ENCODE measurements at places on chromosomes 12 and 14. TPM values are rescaled to one million over a fixed set of nuclear protein-coding genes. Genes with fewer than 3 reads are reported as not detected.

Gene SDR9C7
- total RNA-seq = not detected

Gene ERP27
- total RNA-seq = 1.5 TPM

DNA sequence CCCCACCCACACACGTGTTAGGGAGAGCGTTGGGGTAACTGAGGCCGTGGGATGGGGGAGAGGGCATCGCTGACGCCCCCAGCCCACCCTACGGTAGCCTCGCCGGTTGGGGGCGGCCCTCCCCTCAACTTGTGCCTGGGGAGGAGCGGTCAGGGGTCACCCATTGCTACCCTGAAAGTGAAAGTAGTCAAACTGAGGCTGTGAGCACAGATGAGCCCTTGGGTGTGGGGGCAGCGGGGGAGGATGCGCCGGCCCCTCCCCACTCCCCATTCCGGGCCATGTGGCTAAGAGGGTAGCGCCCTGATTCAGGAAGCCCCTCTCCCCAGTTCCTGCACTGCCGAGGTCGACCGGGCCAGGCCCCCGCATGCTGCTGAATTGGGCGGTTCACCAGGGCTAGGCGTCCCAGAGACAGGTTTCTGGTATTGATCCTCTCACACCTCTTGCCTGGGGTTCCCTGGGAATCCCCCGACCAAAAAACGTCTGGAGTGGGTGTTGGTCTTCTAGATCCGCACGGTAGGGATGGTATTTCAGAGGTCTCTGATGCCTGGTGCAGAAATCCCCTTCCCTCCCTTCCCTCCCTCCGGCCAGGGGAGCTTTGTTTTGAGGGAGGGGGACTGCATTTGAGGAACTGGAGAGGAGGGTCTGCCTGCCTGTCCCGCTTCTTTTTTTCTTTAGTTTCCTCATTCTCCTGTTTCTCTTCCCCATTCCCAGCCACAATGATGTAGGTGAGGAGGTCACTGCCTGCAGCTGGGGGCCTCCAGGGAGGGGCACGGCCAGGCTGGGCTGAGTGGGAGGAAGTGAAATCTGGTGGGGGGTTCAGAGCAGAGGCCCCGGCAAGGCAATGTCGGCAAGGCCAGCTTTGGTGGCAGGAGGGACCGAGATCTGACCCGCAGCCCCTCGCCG, 1.0 kb downstream of the SH2B3 start:
- H3K4me3 ChIP-seq = peak overlapping the region; percentile 99
- no peaks in the 10 kb centered on the region for H3K27me3 ChIP-seq
- peak overlapping the region; percentile 96 for H3K27ac ChIP-seq
- H3K36me3 ChIP-seq = peaks cover 18% of the 10 kb centered on the region

DNA sequence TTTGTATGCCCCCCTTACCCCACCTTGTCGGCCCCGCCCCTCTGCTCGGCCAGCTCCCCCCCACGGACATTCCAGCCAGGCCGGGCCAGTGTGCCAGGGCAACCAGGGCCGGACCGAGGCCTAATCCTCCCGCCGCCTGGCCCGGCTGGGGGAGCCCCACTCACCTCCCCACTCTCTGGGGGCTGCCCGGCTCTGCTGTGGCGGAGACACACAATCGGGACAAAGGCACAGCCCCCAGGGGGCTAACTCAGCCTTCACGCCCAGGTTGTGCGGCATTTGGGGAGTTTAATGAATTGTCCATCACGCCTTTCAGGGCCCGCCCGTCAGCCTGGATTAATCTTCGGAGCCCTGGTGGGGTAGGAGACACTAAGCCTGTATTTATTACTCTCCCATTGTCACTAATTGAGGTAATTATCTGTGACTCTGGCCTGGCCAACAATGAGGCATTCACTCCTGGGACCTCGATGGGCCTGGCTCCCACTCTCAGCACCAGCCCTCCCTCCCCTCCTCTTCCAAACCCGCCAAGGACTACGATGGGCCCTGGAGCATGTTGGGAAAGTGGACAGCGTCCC, 8.7 kb downstream of the WNT1 start:
- DNase-seq = no peak
- no peaks in the 10 kb centered on the region for H3K36me3 ChIP-seq
- H3K27ac ChIP-seq = no peak overlapping the region
- H3K4me1 ChIP-seq = peaks cover 15% of the 10 kb centered on the region

DNA sequence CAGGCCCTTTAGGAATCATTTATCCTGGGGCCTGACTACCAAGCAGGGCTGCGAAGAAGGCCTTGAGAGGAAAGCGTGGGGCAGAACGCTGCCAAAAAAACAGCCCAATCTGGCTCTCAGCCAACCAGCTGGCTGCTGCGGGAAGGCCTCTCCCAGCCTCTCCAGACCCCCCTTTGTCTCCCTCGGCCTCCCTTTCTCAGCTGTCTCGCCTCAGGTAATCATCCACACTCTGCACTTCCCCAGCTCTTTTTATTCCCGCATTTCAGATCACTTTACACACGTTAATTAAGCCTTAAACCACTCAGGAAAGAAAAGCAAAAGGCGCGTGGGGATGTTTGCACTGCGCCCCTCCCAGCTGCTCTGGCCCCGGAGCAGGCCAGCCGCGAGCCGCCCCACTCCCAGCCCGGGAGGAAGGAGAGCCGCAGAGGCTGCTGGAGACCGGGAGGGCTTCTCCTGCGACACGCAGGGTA, 208.2 kb upstream of the FOXN3 start:
- no peak for DNase-seq
- peak overlapping the region; percentile 26 for H3K27ac ChIP-seq
- no peaks in the 10 kb centered on the region for H3K27me3 ChIP-seq
- H3K36me3 ChIP-seq = peaks cover 6% of the 10 kb centered on the region
- no peak overlapping the region for H3K4me3 ChIP-seq
- peaks cover 58% of the 10 kb centered on the region for H3K4me1 ChIP-seq

DNA sequence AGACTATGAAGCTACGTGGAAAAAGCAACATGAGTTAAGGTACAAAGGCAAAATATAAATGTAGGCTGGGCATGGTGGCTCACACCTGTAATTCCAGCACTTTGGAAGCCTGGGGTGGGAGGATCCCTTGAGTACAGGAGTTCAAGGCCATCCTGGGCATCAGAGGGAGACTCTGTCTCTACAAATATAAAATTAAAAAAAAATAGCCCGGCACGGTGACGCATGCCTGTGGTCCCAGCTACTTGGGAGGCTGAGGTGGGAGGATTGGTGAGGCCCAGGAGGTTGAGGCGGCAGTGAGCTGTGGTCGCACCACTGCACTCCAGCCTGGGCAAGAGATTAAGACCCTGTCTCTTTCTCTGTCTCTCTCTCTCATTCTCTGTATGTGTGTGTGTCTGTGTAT, 4.0 kb upstream of the VPS37B start:
- peaks cover 15% of the 10 kb centered on the region for H3K27me3 ChIP-seq
- peaks cover 66% of the 10 kb centered on the region for H3K4me1 ChIP-seq
- no peak overlapping the region for H3K4me3 ChIP-seq
- H3K27ac ChIP-seq = no peak overlapping the region
- DNase-seq = no peak
- H3K36me3 ChIP-seq = peaks cover 7% of the 10 kb centered on the region

DNA sequence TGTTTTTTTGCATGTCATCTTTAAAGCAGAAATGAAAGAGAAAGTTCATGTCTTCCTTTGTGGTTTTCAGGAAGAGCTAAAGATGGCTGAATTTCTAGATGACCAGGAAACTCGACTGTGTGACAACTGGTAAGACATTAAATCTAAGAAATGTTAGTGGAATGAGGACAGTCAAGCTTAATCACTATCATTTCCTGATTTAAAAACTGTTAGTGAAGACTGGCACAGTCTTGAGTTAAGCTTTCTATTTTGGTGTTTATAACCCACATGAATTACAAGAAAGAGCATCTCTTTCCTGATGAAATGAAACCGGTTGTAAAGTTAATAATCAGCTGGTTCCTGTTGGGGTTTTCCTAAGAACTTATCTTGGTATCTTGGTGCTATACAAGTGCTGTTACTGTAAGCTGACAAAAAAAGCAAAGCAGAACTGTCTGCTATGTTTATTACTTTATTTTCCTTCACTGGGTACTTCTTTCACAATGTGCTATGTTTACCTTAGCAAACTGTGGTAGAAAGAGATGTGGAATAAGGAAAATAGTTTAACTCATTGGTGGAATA, 5.2 kb downstream of the TRAFD1 start:
- DNase-seq = peak; percentile 76
- no peaks in the 10 kb centered on the region for H3K27me3 ChIP-seq
- H3K4me1 ChIP-seq = peaks cover 44% of the 10 kb centered on the region
- H3K4me3 ChIP-seq = peak overlapping the region; percentile 78

GRCh38 chr12:88334271-88334670, 192.2 kb downstream of the TMTC3 start:
- DNase-seq = no peak
- no peak overlapping the region for H3K4me3 ChIP-seq
- H3K27me3 ChIP-seq = peaks cover 2% of the 10 kb centered on the region
- no peaks in the 10 kb centered on the region for H3K36me3 ChIP-seq

DNA sequence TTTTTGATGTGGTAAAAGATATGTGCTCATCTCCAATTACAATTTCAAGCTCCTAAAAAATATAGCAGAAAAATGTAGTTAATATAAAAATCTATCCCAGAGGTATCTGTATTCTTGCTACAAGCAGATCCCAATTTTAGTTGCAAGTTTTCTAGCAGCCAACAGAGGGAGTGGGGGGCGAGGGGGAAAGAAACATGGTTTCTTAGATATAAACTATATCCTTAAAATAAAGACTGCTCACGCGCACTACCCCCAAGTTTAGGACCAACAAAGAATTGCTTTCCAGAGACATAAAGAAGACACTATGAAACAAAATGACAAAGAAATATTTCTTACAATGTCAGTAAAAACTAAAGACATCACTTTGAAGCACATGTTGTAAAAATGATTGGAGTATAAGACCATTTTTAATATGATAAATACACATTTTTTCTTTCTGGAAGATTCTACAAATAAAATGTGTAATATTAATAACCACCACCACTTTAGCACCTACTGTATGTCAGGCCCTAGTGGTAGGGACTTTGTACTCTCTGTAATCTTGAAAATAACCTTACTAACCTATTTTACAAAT, 5.4 kb downstream of the MAGOHB start:
- H3K4me3 ChIP-seq = no peak overlapping the region
- no peaks in the 10 kb centered on the region for H3K27me3 ChIP-seq

GRCh38 chr14:79278798-79279644, 932.3 kb downstream of the DIO2 start:
- no peaks in the 10 kb centered on the region for H3K36me3 ChIP-seq
- no peaks in the 10 kb centered on the region for H3K4me1 ChIP-seq
- peak; percentile 54 for DNase-seq
- no peak overlapping the region for H3K4me3 ChIP-seq

GRCh38 chr14:97382616-97383226, 585.5 kb downstream of the VRK1 start:
- no peak for DNase-seq
- H3K36me3 ChIP-seq = peaks cover 3% of the 10 kb centered on the region
- H3K27me3 ChIP-seq = no peaks in the 10 kb centered on the region
- no peak overlapping the region for H3K27ac ChIP-seq

GRCh38 chr12:8685051-8685450, 12.7 kb upstream of the RIMKLB start:
- no peak overlapping the region for H3K27ac ChIP-seq
- no peak overlapping the region for H3K4me3 ChIP-seq
- peaks cover 12% of the 10 kb centered on the region for H3K27me3 ChIP-seq
- no peaks in the 10 kb centered on the region for H3K36me3 ChIP-seq
- DNase-seq = no peak

- no peak overlapping the region for H3K4me3 ChIP-seq
- no peaks in the 10 kb centered on the region for H3K36me3 ChIP-seq
- H3K27me3 ChIP-seq = peaks cover 2% of the 10 kb centered on the region
- peaks cover 24% of the 10 kb centered on the region for H3K4me1 ChIP-seq
- DNase-seq = peak; percentile 92
Observed at GRCh38 chr14:101961011-101961721, 3.2 kb upstream of the DYNC1H1 start.

DNA sequence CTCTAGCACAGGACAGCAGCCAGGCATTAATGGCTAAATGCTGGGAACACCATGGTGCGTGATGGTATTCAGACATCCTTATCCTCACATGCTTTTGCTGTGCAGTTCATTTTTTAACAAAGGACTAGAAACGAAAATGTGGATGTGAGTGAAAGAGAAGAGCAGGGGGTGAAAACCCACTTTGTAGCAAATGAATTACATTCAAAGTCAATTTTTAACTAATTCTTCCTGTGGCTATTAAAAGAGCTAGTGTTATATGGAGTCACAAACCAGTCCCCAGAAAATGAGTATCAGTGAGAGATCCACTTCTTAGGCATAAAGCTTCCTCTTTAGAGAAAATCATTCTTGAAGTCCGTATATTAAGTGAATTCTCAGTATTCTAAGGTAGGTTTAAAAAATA, 592.0 kb upstream of the LMO3 start:
- no peaks in the 10 kb centered on the region for H3K27me3 ChIP-seq
- no peak overlapping the region for H3K27ac ChIP-seq
- no peaks in the 10 kb centered on the region for H3K4me1 ChIP-seq
- DNase-seq = no peak

- H3K4me3 ChIP-seq = no peak overlapping the region
- DNase-seq = no peak
- no peaks in the 10 kb centered on the region for H3K4me1 ChIP-seq
Observed at GRCh38 chr14:89866458-89866857, 88.1 kb downstream of the EFCAB11 start.

GRCh38 chr12:9449181-9449580, 158.5 kb downstream of the KLRB1 start:
- DNase-seq = no peak
- H3K4me1 ChIP-seq = peaks cover 21% of the 10 kb centered on the region
- peaks cover 2% of the 10 kb centered on the region for H3K27me3 ChIP-seq

DNA sequence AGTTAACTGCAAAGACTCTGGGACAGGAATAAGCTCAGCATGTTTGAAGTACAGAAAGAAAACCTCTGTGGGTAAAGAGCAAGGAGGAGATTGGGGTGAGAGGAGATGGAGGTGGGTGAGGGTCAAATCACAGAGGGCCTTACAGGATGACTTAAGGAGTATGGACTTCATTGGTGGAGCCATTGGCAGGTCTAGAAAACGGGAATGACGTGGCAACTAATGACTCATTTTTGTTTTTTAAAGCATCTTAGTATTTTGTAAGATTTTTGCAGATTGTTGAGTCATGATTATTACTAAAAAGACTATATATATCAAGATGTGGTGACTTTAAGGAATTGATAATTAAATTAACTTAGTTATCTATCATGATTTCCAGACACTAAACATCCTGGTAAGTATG, 18.5 kb downstream of the UTP20 start:
- no peak overlapping the region for H3K27ac ChIP-seq
- H3K27me3 ChIP-seq = no peaks in the 10 kb centered on the region
- no peak overlapping the region for H3K4me3 ChIP-seq
- H3K36me3 ChIP-seq = peaks cover 54% of the 10 kb centered on the region
- H3K4me1 ChIP-seq = no peaks in the 10 kb centered on the region
- DNase-seq = no peak

- H3K4me1 ChIP-seq = peaks cover 11% of the 10 kb centered on the region
- H3K27me3 ChIP-seq = peaks cover 38% of the 10 kb centered on the region
- no peaks in the 10 kb centered on the region for H3K36me3 ChIP-seq
- no peak for DNase-seq
Observed at GRCh38 chr12:106267535-106267934, 19.7 kb upstream of the CKAP4 start.

DNA sequence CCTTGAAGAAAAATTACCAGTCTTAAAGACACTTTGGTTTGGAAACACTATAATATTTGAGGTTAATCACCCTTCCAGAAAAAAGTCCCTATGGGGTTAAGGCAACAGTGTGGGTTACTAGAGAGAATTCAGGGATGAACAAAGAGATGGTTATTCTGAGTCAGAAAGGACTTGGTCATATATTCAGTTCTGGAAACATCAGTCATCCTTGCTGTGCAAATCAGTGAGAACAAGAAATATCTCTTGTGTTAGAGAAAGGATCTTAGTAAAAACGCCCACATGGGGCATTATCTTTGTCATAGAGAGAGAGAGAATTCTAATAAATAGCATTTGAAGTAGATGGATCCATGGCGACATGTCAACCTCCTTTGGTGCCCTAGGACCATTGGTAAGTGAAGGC, 59.4 kb upstream of the E2F7 start:
- H3K4me3 ChIP-seq = no peak overlapping the region
- no peaks in the 10 kb centered on the region for H3K36me3 ChIP-seq
- no peaks in the 10 kb centered on the region for H3K4me1 ChIP-seq
- no peaks in the 10 kb centered on the region for H3K27me3 ChIP-seq

All from activated CD4-positive, alpha-beta T cell treated with anti-CD3 and anti-CD28 coated beads, Interleukin-2, amount 10 ng/mL, durations not matched to agents 24 days and 14 days (primary cell).